ENCODE measurements at places on chromosomes 7 and 10.

DNA sequence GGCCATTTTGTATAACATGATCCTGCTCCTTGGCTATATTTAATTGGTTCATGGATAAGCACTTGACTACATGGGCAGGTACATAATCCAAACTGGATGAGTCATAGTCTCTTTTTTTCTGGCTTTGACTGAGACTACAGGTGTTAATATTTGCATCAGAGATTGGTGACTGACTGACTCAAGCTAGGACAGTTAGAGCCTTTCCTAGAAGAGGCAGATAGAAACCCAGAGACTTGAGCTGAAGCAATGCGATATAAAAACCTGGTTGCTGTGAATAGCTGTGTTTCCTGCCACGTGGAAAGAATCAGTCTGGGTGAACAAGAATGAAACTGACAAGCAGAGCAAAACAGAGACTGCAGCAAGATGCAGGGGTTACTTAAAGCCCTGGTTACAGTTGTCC, 81.0 kb downstream of the SAMD9 start:
- DNase-seq = no peak

DNA sequence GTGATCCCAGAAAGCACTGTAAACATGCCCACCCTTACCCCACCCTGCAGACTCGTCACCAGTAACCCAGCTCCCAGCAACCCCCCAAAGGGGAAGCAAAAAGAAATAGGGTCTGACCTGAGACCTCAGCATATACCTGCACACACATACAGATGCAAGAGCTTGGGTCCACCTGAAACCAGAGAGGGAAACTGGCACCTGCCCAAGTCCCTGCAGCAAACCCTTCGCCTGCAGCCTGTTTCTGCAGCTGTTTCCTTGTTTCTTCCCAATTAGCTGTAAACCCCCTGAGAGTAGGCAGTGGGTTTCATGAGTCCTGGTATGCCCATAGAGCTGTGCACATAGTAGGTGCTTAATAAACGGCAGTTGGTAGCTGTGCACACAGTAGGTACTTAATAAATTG, 140.5 kb downstream of the FGFR2 start:
- no peak for DNase-seq

DNA sequence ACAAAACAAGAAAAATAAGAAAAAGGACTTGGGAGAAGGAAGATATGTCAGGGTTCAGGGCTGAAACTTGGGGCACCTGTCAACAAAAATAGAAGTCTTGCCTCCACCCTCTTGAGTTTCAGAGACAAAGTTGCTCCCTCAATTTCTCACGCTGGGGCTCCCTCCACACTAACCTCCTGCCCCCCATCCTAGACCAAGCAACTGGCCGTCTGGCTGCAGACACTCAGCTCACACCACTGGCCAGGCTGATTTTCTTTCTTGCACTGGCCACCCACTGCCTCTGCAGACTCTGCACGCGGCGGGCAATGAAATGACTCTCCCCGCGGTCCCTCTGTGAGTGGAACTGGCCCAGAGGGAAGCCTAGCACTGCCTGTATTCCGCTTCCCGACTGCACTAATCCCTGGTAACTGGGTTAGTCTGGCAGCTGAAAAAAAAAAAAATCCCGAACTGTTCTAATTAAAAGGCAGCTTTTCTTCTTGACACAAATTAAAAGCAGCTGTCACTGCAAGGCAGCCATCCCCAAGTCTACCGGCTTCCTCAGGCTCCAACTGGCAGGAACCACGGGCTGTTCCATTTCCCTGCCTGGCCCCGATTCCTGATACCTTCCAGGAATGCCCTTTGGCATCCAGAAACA, 83.5 kb downstream of the SPDYE5 start:
- DNase-seq = no peak

- no peak for DNase-seq
Observed at GRCh38 chr7:34311591-34311990, 346.4 kb upstream of the NPSR1 start.

GRCh38 chr7:35556515-35557471, 138.1 kb downstream of the HERPUD2 start:
- DNase-seq = no peak

DNA sequence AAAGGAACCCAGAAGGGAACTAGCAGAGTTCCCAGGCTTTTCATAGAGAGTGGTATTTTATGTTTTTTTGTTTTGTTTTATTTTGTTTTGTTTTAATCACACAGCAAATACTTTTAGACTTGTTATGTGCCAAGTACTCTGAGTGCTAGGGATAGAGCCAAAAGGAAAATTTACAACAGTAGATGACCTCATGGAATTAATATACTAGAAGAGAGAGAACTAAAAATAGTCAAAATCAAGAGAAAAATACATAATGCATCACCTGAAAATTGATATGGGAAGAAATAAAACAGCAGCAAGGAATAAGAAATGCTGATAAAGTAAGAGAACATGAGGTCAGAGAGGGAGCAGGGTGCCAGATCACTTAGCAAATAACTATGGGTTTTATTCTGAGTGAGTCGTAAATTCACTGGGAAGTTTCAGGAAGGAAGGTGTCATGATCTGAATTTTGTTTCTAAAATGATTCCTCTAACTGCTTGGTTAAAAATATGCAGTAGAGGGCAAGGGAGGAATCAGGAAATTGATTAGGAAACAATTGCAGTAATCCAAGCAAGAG, 351.0 kb downstream of the ANKRD7 start:
- no peak for DNase-seq

- DNase-seq = no peak
Observed at GRCh38 chr10:86390337-86391120, 23.9 kb upstream of the GRID1 start.

DNA sequence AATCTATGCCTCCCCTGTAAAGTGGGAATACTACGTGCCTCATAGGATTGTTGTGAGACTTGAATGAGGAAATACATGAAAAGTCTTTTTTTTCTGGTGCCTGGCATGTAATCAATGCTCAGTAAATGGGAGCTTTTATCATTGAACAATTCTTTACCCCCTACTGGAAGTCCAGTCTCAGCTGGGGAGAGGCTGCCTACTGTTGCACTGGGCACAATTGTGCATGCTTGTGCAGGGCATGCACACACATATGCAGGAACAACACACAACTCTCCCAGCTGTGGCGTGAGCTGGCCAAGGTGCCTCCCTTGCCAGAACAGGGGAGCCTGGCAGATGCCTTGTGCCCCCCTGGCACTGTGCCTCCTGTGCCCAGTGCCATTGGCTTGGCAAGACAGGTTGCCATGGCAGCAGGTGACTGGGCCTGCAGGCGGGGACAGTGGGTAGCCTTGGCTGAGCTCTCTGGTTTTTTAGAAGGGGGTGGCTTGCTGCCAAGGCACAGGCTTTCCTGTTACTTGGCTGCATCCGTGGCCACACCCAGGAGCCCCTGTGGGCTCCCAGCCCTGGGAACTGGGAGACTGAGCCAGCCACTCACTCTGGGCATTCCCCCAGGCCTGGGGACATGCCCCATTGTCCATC, 16.1 kb upstream of the PALD1 start:
- DNase-seq = no peak

DNA sequence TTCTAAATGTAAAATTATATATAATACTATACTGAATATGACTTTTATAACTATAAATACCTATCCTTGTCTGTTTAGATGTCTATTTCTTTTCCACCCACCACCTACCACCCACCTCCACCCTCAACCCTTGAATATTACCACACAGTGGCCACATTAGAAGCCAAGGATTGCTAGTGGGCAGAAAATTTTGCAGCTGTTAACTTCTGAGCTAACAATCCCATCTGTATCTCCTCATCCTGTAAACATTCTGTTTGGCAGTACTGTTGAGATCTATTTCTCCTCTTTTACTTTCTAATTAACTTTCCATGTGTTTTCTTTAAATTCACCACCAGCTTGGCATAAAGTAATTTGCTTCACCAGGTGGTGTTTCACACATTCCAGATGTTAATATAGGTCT, 281.1 kb upstream of the BMPER start:
- DNase-seq = no peak

DNA sequence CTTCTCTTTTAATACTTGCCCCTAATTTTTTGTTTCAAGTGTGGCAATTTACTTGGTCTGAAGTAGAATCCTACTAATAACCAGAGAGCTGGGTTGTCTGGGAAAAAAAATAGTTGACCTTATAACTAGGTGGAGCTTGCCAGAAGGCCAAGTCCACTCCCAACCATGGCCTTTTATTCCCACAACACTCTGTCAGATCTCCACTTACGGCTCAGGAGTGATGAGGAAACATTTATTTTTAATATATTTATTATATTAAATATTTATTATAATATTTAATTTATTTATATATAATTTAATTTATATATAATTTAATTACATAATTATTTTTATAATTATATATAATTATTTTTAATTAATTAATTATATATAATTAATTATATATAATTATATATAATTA, 58.8 kb downstream of the TSPAN12 start:
- DNase-seq = no peak

GRCh38 chr7:11341285-11341944, 367.7 kb downstream of the PHF14 start:
- no peak for DNase-seq

DNA sequence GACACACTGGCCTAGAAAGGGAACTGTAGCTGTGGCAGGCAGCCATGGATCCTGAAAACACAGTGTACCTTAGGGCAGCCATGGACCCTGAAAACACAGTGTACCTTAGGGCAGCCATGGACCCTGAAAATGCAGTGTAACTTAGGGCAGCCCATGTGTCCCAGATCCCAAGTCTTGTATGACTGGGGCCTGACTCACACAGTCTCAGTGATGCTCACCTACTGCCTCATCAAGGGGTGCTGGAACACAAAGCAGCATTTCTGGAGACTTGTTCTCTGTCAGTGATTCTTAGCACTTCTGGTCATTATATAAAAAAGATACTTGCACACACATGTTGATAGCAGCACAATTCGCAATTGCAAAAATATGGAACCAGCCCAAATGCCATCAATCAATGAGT, 70.2 kb upstream of the LAMB4 start:
- no peak for DNase-seq

DNA sequence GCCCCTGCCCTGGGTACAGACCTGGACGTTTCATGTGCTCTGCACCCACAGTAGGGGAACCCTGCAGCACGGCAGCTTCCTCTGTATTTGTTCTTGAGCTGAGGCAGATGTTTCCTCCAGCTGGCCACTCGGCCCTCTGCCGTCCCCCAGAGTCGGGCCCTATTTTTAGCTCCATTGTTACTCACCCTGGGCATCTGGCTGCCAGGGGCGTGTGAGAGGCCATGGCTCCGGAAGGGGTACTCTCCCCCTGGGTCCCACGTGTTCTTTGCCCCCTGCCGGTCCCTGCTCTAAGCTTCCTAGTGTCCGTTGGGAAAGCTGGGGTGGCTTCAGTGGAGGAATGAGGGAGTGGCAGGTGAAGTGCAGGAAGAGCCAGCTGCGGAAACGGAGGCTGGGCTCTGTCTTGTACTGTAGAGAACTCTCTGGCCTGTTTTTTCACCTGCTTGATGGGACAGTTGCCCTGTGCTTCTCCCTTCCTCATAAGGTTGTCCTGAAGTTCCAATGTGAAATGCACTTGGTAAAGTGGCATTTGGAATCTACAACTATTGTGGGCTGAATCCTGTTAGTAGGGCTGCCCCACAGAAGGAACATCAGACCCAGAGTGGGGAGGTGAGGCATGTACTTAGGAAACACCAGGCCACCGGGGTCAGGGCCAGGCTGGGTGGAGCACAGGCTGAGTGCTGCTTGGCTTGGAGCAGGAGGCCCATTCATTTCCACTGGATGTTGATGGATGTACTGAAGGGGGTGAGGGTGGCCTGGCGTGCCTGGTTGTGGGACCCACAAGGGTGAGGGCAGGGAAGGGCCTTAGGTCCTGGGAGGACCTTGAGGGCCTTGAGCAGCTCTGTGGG, 30.6 kb downstream of the PALD1 start:
- no peak for DNase-seq

DNA sequence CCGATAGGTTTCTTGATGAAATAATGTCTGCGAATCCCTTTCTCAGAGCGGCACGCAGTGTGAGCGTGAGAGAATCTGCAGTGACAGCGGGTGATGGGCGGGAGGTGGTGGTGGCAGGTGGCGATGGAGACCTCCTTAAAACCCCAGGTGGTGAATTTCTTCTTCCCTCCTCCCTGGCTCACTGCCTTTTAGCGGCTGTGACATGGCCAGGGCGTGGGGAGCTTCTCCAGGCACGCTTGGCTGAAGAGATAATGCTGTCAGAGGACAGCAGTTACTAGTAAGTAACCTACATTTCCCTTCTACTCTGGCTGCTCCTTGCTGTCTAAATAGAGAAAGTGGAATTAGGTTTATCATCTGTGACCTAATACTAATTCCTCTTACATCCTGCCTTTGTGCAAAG, 141.4 kb upstream of the INSYN2A start:
- no peak for DNase-seq

- no peak for DNase-seq
Observed at GRCh38 chr7:50710441-50711154, 72.1 kb downstream of the GRB10 start.

GRCh38 chr10:86319676-86320075, 46.9 kb downstream of the GRID1 start:
- no peak for DNase-seq

DNA sequence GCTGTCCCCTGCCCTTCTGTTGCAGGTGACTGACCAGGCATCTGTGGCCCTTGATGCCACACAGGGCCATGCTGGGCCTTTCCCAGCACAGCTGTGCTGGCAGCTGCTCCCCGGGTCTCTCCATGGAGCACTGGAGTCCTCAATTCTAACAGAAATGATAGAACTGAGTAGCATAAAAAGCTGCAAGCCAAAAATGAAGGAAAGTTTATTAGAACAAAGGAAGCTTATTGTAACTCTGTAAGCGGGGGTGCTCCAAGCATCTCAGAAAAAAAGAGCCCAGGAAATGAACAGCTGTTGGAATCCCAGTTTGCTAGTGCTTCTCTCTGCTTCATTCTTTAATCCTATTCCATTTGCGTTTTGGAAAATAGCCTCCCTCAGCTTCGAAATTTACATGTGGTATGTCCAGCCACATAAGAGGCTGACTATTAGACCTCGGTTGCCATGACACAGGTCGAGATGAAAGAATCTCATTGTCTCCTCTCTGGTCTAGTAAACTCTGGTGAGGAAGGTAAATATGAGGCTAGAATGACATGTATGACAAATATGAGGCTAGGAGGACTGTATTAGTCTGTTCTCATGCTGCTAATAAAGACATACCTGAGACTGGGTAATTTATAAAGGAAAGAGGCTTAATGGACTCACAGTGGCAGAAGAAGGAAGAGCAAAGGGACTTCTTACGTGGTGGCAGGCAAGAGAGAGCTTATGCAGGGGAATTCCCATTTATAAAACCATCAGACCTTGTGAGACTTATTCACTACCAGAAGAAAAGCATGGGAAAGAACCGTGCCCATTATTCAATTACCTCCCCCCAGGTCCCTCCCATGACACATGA, 23.7 kb downstream of the EPDR1 start:
- no peak for DNase-seq

DNA sequence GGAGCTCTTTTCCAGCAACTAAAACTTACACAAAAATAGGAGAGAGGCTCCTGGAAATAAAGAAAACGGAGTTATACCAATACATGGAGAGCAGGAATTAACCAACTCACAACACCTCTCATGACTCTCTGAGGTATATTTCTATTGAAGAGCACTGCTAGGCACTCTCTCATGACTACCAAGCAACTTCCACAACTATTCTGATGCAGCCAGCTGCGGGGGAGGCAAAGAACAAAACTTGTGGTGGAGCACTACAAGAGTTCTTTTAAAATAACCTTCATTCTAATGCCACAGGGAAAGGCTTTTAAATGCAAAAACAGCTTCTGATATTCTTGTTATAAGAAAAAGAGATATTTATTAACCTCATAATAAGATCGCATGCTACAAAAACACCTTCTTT, 140.7 kb downstream of the SLC25A13 start:
- no peak for DNase-seq
